Glutamatergic neuron (in vitro differentiated cells): ENCODE measurements at places on chromosomes 5 and 9.

DNA sequence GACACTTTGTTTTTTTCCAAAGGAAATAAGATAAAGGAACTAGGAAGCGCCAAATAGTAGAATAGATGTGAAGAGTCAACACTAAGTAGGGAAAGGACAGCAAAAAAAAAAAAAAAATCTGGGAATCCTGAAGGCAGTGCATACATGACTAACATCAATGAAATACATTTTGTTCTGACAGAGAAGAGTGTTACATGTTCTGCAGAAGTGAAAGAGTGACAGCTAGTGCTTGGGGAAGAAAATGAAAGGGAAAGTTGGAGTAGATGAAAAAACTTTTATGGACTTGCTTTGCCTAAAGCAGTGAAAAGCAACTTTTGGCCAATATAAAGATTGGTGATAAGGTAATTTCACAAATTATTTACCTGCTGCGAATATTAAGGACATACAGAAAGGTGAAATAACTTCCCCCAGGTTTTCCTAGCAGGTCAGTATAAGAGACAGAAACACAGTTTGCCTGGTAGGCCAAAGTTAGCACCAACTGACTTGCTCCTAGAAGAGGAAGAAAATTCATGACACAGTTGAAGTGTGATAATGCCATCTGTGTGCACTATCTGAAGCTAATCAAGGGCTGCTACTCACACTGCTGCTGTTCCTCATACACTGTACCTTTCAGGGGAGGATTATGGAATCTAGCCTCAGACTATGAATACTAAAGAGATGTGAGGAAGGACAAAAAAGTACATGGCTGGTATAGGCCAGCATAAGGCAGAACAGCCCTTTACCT lies 38.6 kb downstream of the RANBP6 start:
- DNase-seq, result no peak

- no peak for DNase-seq
Measured at GRCh38 chr5:3609120-3609681, 13.6 kb downstream of the IRX1 start.

- DNase-seq, result no peak
Measured at GRCh38 chr9:18768951-18769622, 263.9 kb downstream of the SAXO1 start.

GRCh38 chr5:128225245-128226030 lies 141.9 kb downstream of the SLC12A2 start:
- DNase-seq, result no peak

DNA sequence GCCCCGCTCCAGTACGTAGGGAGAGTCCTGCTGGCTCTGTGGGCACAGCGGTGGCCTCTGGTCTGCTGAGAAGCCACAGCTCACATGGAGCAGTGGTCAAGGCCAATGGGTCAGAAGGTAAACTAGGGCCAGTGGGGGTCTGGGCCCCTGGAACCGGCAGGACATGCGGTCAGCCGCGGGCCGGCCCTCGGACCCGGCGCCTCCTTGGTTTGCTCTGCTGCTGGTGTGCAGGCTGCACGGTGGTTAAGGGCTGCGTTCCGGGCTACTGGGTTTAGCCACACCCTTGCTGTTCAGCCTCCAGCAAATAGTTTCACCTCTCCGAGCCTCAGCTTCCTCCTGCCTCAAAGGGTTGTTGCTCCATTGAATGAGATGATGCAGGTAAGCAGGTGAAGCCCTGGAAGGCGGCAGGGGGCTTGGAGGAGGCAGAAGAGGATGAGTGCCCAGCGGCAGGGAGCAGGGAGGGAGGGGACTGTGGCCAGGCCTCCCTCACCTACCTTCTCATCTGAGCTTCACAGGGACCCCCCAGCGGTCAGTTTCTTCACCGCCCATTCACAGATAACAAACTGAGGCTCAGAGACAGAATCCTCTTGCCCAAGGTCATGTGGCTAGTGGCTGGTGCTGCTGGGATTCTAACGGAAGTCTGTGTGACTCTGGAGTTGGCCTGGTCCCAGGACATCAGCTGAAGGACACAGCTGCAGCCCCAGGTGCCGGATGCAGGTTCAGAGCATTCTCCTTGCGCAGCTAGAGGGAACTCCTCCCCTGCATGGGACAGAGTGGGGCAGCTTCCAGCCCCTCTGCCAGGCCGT lies 3.7 kb upstream of the COL5A1 start:
- no peak for DNase-seq

GRCh38 chr9:110832926-110833325 lies 164.3 kb downstream of the MUSK start:
- no peak for DNase-seq

DNA sequence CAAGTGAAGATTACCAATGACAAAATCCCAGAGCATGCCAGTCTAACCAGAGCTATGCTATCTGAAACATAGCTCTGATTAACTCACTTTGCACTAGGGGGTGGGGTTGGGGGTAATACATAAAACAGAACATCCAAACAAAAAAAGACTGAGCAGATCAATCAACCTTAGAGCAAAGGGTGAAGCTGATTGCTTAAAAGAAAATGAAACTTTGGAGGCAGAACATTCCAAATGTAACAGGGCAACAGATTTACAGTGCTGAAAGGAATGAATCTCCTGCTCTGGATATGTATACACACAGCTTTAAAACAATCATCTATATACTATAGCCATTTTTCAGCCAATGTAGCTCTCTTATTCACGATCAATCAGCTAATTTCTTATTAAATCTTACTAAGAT lies 4.9 kb downstream of the IL6ST start:
- DNase-seq, result no peak

DNA sequence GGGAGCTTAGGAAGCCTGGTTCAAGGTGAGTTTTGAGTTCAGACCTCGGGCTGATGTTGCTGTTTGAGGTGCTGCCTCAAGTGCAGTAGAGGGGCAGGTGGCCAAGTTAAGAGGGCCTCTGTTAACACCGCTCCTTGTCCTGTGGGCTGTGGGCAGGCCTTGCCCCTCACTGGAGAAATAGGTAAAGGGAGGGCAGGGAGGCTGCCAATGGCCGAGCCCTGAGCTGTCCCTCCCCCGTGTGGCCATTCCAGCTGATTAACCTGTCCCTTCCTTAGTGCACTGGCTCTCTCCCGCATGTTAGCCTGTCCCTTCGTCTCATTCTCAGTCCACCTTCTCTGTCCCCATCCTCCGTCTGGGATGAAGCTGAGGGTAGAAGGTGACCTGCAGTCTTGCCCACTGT lies 21.4 kb downstream of the CNTFR start:
- no peak for DNase-seq

DNA sequence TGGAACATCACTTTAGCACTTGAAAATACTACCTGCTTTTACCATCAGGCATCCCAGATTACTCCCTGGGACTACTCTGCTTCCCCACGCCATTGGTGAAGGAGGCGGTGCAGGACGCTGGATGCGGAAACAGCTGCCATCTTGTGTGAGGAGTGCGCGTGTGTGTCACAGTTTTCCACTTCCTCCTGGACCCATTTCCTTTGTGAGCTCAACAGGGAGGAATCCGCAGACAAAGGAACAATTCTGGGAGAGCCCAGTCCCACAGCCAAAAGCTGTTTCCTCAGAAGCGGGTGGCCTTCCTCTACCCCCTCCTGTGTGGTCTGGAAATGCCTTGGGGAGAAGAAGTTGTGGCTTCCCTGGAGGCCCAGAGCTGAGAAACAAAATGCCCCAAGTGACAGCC lies 16.8 kb downstream of the AFAP1L1 start:
- no peak for DNase-seq

DNA sequence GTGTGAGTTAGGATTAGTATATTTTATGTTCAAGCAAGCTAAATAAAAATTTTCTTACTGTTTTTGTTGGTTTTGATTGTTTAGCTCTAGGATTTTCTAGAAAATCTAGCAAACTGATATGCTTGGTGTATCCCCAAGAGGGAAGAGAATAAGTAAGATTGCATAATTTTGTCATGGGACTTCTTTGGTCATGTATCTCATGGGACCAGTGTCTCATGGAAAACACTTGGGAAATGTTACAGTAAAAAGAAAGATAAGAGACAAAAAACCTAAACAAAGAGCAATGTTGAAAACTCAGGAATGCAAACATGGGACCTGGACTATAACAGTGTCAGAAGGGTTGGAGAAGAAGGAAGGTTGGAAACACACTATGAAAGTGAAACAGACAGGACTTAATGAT lies 119.4 kb downstream of the TLR4 start:
- DNase-seq, result no peak

DNA sequence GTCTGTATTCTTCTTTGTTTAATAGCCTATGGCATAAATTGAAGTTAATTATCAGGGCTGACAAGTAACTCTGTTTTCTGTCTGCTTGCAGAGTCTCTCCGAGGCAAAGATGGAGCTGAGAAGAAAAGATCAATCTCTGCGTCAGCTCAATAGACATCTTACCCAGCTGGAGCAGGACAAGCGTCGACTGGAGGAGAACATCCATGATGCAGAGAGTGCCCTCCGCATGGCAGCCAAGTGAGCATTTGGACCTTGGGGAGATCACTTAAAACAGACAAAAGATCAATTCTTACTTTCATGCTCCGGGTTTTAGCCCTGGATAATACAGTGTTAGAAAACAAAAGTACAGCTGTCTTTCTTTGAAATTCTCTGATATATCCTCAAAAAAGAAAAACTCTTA lies 293.8 kb downstream of the CCDC171 start:
- peak; percentile 56 for DNase-seq

DNA sequence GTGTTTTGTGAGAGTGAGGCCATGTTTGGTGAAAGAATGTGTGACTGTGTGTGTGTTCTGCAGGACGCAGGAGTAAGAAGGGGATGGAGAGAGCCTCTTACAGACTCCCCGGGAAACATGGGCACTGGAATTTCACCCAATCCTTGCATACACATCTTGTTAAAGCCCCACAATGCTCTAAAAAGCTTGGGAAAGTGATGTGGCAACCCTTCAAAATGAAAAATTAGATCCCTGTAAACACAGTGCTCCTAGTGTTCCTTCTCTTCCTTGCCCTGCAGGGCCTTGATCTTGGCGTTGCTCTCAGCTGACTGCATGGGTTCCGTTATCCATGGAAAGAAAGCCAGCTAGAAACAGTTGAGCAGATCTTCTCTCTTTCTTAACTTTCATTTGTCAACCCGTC lies 701.7 kb downstream of the SEMA5A start:
- no peak for DNase-seq

- no peak for DNase-seq
Measured at GRCh38 chr9:87089929-87090328, 142.6 kb upstream of the GAS1 start.

GRCh38 chr5:146041180-146041789 lies 64.1 kb downstream of the PLAC8L1 start:
- DNase-seq, result no peak

- no peak for DNase-seq
Measured at GRCh38 chr5:5882706-5883105, 460.2 kb downstream of the ICE1 start.

DNA sequence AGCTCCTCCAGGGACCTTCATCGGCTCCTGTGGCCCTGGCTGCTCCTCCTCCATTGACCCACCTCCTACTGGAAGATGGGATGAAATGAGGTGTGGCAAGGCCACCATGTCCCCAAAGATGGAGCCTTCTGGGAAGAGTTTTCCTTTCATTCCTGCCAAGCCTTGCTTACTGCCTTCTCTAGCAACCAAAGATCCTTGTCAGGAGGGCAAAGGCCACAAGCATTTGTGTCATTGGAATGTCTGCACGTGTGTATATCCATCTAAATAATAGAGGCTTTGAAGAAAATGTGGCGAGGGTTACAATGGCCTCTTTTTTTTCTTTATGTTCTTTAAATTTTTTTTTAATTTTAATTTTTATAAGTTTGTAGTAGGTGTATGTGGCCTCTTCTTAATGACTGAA lies 313.6 kb downstream of the ARHGEF28 start:
- DNase-seq, result no peak

DNA sequence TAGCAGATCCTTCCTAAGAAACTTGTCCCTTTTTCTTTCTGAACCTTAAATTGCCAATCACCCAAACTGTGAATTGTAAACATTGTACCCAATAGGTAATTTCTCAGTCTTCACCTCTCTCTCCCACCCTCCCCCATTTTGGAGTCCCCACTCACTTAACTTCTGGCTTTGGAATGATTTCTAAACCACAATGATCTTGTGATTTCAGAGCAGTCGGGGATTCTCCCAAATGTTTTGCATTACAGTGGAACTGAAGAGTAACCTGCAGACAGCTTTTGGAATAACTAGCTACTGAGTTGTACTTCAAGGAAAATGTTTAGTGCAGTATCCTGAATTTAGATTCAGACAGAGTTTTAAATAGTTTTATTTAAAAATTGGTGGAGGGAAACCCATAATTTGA lies 19.2 kb downstream of the SLC27A6 start:
- no peak for DNase-seq

DNA sequence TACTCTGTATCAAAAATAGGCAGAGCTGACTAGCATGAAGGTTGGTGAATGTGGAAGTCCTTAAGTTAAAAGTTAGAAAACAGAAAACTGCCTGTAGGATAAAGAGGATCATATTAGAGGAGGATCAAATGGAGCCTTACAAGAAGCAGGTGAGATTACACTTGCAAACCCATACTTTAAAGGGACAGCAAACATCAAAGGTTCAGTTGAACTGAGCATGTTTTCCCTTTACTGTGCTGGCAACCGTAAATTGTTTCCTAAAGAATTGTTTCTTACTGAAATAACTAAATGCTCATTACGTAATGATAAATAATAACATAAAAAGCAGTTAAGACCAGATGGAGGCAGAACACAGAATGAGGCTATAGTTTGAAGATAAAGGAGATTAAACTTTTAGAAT lies 465.3 kb upstream of the FTMT start:
- no peak for DNase-seq

GRCh38 chr5:174418809-174419539 lies 305.4 kb upstream of the MSX2 start:
- DNase-seq, result no peak

DNA sequence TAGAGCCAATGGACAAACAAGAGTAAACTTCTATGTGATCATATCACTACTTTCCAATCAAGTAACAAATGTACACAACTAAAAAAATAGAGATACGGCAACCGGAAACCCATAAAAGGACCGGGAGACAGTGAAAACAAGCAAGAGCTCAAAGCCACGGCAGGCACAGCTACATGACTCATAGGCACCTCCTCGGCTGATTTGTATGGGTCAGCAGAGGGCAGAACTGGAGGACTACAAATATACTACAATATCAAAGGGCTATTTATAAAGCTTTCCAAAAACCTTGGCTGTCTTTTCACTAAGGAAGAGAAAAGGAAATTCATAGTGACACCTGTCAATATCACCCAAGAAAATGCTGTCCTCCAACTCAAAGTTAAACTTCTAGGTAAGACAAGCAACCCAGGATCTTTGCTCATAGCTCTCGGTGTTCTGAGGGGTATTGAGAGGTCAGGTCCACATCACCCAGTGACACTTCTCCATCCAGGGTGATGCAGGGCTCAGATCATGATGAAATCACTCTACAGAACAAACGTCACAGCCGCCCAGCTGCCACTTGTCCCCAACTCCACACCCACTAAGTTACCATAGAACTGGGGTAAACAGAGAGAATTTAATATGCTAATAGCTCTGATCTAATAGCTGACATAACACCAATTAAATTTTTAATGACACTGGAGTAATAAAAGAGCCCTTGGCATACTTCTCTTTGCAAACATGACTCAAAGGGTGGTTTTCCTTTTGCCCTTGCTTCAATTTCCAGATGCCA lies 41.3 kb downstream of the PFDN1 start:
- no peak for DNase-seq
